ENCODE measurements at places on chromosomes 5 and 9.

- no peaks in the 10 kb centered on the region for H3K27me3 ChIP-seq
- no peak for DNase-seq
- H3K4me1 ChIP-seq = peaks cover 6% of the 10 kb centered on the region
- no peaks in the 10 kb centered on the region for H3K36me3 ChIP-seq
Observed at GRCh38 chr5:78530342-78531096, 118.1 kb downstream of the LHFPL2 start.

GRCh38 chr5:1442222-1443145 is 2.8 kb downstream of the SLC6A3 start:
- no peak overlapping the region for H3K4me3 ChIP-seq
- no peaks in the 10 kb centered on the region for H3K36me3 ChIP-seq
- peaks cover 3% of the 10 kb centered on the region for H3K4me1 ChIP-seq
- DNase-seq = no peak

DNA sequence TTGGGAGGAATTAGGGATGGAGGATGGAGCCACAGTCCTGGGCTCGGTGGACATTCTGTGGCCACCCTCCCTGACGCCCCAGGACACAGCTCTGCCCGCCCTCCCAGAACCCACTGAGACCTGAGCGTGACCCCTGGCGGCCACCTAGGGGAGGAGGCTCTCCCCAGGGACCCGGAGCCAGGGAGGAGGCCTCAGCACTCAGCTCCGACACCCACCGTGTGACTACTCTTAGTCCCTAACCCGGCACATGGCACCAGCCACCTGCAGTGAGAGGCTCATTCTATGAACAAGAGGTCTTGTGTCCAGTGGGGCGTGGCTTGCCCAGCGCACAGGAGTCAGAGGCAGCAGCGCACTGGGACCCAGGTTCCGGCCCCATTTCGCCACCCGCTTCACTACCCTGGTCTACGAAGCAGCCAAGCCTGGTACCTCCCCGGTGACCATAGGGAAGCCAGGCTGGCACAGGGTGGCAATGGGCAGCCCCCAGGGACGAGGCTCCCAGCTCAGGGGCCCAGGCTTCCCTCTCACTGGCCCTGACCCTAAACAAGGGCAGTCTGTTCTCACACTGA is 10.2 kb downstream of the SARDH start:
- H3K4me3 ChIP-seq = no peak overlapping the region
- H3K4me1 ChIP-seq = no peaks in the 10 kb centered on the region
- no peak for DNase-seq
- no peak overlapping the region for H3K27ac ChIP-seq
- no peaks in the 10 kb centered on the region for H3K27me3 ChIP-seq
- no peaks in the 10 kb centered on the region for H3K36me3 ChIP-seq

- DNase-seq = no peak
- H3K4me1 ChIP-seq = no peaks in the 10 kb centered on the region
- no peaks in the 10 kb centered on the region for H3K36me3 ChIP-seq
- H3K27me3 ChIP-seq = no peaks in the 10 kb centered on the region
Observed at GRCh38 chr5:72478684-72479083, 28.5 kb downstream of the ZNF366 start.

GRCh38 chr5:129271308-129271707 is 176.8 kb downstream of the ISOC1 start:
- DNase-seq = no peak
- no peak overlapping the region for H3K27ac ChIP-seq
- no peaks in the 10 kb centered on the region for H3K27me3 ChIP-seq
- no peaks in the 10 kb centered on the region for H3K36me3 ChIP-seq

DNA sequence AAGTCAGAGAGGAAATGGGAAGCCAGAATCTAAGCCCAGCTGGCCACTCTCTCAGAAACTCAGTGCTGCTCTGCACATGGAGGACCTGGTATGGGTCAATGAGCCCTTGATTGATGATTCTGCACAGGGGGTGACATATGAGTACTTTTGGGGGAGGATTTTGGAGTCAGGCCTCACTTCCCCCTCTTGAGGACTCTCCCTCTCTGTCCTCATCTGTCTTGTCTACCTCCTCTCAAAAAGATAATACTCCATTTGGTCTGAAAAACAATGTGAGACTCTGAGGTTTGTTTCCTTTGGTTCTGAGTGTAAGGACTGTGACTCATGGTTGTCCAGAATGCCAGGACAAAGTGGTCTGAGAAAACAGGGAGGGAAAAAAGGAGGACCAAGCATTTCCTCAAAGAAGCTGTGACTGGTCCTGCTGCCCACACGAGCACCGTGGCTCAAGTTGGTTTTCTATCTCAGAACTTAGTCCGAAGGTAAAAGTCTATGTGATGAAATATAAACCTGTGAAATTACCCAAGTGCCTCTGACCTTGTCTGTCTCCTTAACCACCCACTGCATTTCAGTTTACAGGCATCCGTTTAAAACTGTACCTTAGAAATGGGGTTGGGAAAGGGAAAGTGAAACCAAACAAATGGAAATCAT is 11.1 kb downstream of the TTC39B start:
- H3K4me1 ChIP-seq = no peaks in the 10 kb centered on the region
- peaks cover 1% of the 10 kb centered on the region for H3K36me3 ChIP-seq
- peak overlapping the region; percentile 10 for H3K4me3 ChIP-seq

All from lung (tissue), 17 donors.